ENCODE measurements at places on chromosomes 1 and 21.

- no peak for DNase-seq
Observed at GRCh38 chr1:63648689-63649088, 55.5 kb downstream of the PGM1 start.

- no peak for DNase-seq
Observed at GRCh38 chr1:248837045-248837780, 811 bp upstream of the ZNF672 start.

- DNase-seq: no peak
Observed at GRCh38 chr1:67759692-67760029, 73.6 kb downstream of the GNG12 start.

DNA sequence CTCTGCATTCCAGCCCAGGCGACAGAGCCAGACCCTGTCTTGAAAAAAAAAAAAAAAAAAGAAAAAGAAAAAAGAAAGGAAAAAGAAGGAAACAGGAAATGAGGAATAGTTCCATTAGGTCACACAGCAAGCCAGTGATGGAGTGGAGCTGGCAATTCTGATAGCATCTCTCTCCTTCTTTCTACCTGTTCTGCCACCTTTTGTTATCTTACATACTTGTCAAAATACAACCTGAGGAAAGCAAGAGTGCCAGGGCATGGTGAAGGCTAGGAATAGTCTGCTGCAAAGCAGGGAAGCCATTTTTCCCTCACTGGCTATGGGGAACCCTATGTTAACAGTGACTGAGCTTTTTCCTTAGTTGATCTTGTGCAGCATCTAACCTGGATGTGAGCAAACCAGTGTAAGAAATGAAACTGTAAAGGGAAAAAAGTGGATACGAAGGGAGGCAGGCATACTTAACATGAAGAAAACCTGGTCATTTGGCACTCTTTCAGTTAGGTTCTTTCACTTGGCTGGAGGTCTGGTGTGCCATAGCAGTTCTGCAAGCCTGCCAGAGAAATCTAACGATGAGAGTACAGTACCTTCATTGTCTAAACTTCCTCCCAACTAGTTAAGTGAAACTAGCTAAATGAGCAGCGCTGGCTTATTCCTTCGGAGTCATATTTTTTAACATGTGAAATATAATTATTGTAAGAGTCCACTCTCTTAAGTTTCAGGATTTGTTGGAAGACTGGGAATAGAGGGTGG lies 17.9 kb upstream of the THEM5 start:
- DNase-seq: no peak

DNA sequence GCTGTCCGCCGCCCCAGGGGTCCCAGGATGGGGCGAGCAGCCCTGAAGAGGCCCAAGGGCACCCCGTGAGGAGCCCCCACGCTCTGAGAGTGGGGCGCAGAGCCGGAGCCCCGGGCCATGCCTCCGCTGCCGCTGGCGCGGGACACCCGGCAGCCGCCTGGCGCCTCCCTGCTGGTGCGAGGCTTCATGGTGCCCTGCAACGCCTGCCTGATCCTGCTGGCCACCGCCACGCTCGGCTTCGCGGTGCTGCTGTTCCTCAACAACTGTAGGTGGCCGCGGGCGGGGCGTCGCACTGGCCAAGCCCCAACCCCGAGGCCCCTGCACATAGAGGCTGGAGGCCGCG lies 14.5 kb downstream of the AGRN start:
- no peak for DNase-seq

GRCh38 chr21:25387665-25388064 lies 219.6 kb downstream of the MRPL39 start:
- DNase-seq: no peak

DNA sequence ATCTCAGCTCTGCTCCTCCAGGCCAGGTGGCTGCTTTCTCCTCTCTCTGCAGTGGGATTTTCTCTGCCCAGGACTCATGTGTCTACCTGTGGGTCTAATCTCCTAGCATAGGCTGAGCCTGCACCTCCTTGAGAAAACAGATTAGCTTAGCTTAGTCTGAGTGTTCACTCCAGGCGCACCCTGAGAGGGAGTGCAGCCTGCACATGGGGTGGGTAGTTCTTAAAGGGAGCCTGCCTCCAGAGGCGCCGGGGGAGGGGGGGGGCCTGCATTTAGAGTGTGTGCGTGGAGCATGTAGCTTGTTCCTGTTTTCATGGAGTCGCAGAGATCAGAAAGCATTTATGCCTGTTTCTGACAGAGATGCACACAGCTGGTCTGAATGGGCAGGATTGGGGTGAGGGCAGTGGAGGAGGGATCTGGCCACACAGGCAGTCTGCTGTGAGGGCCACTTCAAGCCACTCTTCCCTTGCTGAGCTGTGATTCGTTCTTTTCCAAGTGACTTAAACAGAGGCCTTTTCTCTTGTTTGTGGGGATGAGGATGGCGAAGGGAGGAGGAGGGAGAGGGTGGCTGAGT lies 45.2 kb downstream of the GALNT2 start:
- DNase-seq: peak; percentile 90

- DNase-seq: no peak
Observed at GRCh38 chr1:92585831-92586230, 99.1 kb upstream of the GFI1 start.

Data from NCI-H510A treated with DMSO at 0.1 percent for 48 hours (cell line).